ENCODE measurements at places on chromosomes 3 and 15.

- DNase-seq = no peak
Observed at GRCh38 chr3:7700539-7700938, 801.1 kb upstream of the LMCD1 start.

DNA sequence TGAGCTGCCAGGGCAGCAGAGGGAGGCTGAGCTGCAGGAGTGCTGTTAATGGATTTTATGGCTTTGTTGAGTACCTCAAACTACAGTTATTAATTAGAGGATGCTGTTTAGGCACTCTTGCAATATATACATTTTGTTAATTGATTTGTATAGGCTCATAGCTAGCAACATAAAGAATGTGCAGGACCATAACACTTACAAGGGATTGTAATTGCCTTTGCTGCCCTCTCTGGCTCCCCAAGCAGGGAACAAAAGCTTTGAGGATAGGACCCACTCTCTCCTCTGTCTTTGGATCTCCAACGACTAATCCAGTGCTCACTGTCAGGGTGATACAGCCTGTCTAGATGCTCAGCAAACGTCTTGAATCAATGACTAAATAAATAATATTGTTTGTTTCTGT, 1.2 kb upstream of the CLSTN2 start:
- no peak for DNase-seq

- DNase-seq = no peak
Observed at GRCh38 chr3:27756877-27757276, 34.8 kb upstream of the EOMES start.

DNA sequence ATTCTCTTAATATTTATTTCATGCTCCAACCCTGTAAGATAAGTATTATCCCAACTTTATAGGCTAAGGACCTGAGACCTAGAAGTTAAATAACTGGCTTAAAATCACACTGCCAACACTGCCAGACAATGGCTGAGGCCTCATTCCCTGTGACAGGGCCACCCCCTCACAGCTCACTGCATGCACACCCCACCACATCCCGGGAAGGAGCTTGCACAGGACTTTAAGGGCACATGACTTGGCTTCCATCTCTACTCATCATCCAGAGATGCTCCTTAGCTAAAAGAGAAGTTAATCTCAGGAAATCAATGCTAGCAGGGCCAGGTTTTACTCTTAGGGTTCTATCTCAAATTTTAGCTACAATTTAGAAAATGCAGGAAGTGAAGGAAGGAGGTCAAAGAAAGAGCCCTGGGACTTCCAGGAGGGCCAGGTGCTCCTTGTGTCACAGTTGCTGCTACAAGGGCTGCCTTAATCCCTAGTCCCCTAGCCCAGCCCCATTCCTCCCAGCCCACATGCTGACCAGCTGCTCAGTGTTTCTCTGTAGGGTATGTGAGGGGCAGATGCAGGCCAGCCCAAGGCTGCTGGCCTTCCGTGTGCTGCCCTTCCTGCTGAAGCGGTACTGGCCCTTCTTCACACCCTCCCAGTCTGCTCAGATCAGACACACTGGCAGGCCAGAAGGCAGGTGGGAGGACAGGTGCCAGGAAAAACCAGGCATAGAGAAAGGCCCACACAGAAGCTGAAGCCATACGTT, 53.5 kb downstream of the WWTR1 start:
- no peak for DNase-seq

DNA sequence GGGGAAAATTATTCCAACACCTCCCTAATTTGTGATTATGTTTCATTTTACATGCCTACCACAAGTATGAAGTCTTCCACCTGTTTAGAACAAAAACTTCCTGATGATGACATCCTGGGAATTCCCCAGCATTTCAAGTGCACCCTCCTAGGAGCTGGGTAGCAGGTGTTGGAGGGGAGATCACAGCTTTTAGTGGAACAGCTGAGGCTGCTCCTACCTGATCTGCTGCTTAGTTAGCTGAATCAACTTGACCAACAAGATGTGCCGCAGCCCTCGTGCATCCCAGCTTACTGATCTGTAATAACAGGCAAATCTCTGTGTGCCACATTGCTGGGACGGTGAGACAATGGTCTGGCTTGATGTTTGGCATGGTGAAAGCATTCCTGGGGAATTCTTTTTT, 29.7 kb downstream of the TRAK1 start:
- DNase-seq = no peak

GRCh38 chr3:42062464-42062863, 28.7 kb upstream of the TRAK1 start:
- no peak for DNase-seq

GRCh38 chr3:48556796-48557626, at the start of gene PFKFB4:
TSS of gene PFKFB4 (minus strand) at chr3:48556803. CDS start at chr3:48556777, 26 bp downstream.
- DNase-seq = peak; percentile 95

GRCh38 chr3:142224482-142225072, 808 bp downstream of the GK5 start:
- DNase-seq = no peak

All from Panc1 (cell line).